ENCODE measurements at places on chromosomes 3 and 15. TPM values are rescaled to one million over a fixed set of nuclear protein-coding genes. Genes with fewer than 3 reads are reported as not detected.

Gene TRIM71
- not detected for total RNA-seq

Gene CCR2
- total RNA-seq = not detected

Gene ZNF35
- total RNA-seq = 18.5 TPM

Gene PATL2
- 0.09 TPM for total RNA-seq

Gene SLC2A2
- not detected for total RNA-seq

Gene CA12
- 0.79 TPM for total RNA-seq

Gene KLHL6
- total RNA-seq = 5.1 TPM

Gene ATP2B2
- total RNA-seq = not detected

Gene NR2F2
- total RNA-seq = 36.6 TPM

Gene SENP7
- 19.9 TPM for total RNA-seq

Gene GP9
- not detected for total RNA-seq

Gene GREM1
- total RNA-seq = 1.2 TPM

Gene SEMA7A
- total RNA-seq = 0.51 TPM

All from dermis blood vessel endothelial cell (primary cell).